ENCODE measurements at places on chromosomes 5 and 9.
A peak's percentile ranks its signal among the peaks of the same experiment; 100 is the strongest.

- DNase-seq, result no peak
Measured at GRCh38 chr5:107219993-107220392, 450.7 kb downstream of the EFNA5 start.

DNA sequence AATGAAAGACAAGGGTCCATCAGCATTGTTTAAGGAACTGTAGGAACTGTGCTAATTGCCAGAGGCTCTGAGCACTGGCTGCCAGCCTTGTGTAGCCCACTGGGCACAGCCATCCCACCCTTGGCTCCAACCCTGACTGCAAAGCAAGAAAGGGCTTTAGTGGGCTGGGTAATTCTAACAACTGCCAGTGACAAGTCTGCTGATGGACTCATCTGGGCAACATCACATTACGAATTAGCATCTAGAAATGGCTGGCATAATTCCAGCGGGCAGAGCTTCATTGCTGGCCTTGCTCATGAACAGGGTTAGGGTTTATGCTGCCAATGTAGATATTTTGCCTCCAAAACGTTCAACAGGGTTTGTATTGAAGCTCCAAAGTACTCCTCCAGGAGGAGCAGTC is 326.9 kb downstream of the ARHGEF28 start:
- DNase-seq, result no peak

DNA sequence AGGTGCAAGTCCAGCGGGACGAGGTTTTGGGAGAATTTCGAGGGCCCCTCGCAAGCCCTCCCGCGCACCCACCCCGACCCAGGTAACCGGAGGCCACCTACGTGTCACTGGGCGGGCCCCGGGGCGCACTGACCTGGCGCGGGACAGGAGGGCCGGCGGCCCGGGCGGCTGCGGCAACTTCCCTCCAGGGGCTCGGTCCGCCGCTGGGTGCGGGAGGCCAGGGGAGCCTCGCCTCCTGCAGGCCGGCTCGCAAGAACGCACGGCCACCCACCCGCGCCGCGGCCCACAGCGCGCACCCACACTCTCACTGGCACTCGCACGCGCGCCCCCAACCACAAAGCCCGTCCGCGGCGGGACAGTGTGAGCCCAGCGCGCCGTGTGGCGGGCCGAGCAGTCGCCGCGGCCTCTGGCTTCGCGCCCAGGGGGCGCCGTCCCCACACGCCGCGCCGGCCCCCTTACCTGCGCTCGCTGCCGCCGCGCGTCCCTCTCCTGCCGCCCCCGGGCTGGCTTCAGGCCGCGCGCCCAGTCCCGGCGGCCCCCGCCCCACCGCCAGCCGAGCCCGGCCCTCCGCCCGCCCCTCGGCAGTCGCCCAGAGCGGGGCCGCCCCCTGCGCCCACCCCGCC is 451 bp downstream of the LPAR1 start:
- no peak for DNase-seq

DNA sequence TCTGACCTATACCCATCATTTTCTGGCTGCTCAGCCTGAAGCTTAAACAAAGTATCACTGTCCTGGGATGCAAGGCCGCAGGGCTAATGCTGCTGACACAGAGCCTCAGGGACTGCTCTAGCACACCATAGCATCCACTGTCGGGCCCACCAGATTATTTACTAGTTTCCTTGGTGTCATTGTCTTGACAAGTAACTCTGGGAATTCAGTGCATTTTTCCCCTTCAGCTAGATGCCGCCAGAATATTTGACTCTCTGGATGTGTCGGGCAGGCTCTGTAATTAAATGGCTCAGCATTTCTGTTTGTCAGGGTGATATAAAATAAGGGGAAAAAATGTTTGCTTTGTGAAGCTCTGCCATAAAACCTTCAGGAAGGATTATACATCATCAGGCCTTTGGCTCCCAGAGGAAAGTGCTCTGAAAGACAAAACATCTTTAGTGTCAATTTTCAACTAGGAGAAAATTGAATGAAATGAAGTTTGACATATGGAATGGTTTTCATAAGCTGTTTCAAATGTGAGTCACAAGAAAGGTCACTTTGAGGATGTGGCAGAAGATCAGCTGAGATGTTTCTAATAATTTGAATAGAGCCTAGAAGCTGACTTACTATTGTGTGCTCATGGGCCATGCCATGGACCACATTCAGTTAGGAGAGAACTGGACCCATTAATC is 350.1 kb downstream of the TMEM232 start:
- no peak for DNase-seq

DNA sequence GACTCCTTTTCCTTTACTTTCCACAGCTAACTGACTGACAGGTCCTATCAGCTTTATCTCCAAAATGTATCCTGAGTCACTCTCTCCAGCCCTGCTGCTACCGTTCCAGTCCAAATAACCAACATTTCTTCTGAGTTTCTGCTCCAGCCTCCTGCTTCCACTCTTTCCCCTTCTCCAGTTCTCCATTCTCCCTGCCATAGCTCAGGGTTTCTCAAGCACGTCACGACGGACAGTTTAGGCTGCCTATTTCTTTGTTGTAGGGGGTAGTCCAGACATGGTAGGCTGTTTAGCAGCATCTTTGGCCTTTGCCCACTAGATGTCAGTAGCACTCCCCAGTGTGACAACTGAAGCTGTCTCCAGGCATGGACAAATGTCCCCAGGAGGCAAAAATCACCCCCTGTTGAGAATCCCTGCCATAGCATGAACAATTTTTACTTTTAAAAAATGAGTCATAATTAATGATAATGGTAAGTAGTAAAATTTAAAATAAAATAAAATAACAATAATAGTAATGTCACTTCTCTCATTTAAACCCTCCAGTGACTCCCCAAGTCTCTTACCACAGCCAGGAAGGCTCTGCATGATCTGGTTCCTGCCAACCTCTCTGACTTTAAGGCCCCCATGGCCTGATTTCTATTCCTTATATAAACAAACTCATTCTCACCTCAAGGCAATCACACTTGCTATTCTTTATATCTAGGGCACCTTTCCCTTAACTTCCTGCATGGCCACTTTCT is 105.4 kb upstream of the FER start:
- DNase-seq, result peak; percentile 8

GRCh38 chr5:39209924-39210323 is 9.4 kb downstream of the FYB1 start:
- DNase-seq, result peak; percentile 57

DNA sequence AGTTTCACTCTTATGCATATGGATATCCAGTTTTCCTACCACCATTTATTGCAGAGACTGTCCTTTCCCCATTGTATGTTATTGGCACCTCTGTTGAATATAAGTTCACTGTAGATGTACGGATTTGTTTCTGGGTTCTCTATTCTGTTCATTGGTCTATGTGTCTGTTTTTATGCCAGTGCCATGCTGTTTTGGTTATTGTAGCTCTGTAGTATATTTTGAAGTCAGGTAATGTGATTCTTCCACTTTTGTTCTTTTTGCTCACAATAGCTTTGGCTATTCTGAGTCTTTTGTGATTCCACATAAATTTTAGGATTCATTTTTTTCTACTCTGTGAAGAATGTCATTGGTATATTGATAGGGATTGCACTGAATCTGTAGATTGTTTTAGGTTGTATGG is 26.1 kb upstream of the CCNB1 start:
- DNase-seq, result no peak

GRCh38 chr9:93161786-93162562 is 22.0 kb upstream of the WNK2 start:
- DNase-seq, result no peak

- no peak for DNase-seq
Measured at GRCh38 chr5:148333262-148333849, 2.0 kb upstream of the SPINK9 start.

GRCh38 chr9:13800776-13801175 is 513.2 kb downstream of the NFIB start:
- DNase-seq, result no peak

DNA sequence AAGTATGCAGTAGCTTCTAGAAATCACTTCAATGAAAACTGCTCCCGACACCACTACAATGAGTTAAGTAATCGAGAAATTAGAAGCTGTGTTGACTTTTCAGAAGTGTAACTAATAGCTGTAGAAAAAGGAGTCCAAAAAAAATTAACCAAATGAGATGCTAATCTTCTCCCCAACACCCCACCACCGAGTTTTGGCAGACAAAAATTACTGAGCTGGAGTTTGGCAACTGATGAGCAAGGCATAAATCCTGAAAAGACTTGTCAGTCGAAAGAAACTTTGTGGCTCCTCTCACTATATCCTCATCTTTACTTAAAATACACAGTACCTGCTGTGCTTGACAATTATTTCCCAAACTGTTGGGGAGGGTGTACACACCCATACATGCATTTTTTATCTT is 191.9 kb downstream of the EBF1 start:
- no peak for DNase-seq

Data from activated CD8-positive, alpha-beta memory T cell treated with anti-CD3 and anti-CD28 coated beads for 1 hour (primary cell).